ENCODE measurements at places on chromosomes 13 and 19. TPM values are rescaled to one million over a fixed set of nuclear protein-coding genes. Genes with fewer than 3 reads are reported as not detected.
A peak's percentile ranks its signal among the peaks of the same experiment; 100 is the strongest.

Gene SLITRK6
- 0.12 TPM for polyA plus RNA-seq

Gene SWSAP1
- polyA plus RNA-seq = 3.1 TPM

- DNase-seq = no peak
Observed at GRCh38 chr19:16928916-16929315, 40.1 kb downstream of the F2RL3 start.

- DNase-seq = no peak
Observed at GRCh38 chr13:89052699-89053098, 1381.5 kb downstream of the SLITRK5 start.

- no peak for DNase-seq
Observed at GRCh38 chr13:49530457-49530856, 34.7 kb downstream of the PHF11 start.

DNA sequence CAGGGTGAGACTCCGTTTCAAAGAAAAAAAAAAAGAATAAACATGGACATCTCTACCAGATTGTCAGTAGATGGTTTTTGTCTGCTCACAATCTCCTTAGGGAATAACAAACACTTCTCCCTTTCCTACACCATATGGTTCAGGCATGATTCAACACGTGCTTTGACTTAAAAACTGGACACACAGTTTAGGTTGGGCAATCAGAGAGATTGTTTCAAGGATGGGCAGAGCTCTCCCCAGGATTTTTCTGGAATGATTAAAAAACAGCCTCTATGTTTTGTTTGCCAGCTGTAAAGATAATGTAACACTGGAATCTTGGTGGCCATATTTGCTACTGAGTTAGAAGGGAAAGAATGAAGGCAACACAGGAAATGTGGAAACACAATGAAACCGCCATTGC, 150.1 kb upstream of the TSC22D1 start:
- DNase-seq = no peak

Gene KCTD15
- polyA plus RNA-seq = 22.5 TPM

DNA sequence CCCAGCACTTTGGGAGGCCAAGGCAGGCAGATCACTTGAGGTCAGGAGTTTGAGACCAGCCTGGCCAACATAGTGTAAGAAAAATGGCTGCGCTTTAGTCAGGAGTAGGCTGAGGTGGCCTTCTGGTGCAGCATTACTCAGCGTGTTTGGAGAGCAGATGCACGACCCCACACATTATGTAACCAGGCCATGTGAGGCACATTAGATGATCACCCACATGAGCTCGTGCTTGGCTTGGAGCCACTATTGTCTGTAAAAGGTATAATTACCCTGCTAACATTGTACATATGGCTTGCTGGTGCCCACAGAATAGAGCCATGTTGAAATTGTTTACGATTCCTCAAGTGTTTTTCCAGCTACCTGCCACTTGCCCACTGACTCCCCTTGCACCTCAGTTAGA, 24.0 kb upstream of the SCEL start:
- DNase-seq = no peak

Gene ZNF350
- polyA plus RNA-seq = 6.7 TPM

DNA sequence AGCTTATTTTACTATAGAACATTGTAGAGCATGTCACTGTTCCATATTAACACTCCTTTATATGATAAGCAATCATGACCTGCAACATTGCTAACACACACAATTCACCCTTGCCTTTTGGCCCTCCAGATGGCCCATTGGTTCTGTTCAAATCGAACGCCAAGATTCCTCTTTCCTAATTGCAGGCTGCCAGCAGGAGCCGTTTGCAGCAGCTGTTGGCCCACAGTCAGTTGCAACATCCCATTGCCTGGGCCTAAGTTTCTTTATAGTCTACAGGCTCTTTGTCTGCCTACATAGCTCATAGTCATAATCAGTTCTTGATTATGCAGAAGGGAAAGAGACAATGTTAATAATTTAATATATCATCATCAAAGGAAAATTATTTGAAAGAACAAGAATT, 37.6 kb downstream of the KCTD12 start:
- peak; percentile 28 for DNase-seq

GRCh38 chr19:4455719-4456475, 1.7 kb downstream of the UBXN6 start:
- peak; percentile 75 for DNase-seq

GRCh38 chr13:45393941-45394570, 24.1 kb downstream of the SLC25A30 start:
- DNase-seq = no peak

- DNase-seq = no peak
Observed at GRCh38 chr19:35115177-35115951, at the start of gene FXYD3. FXYD3 (plus strand) TSS chr19:35115823; CDS start chr19:35119377, 3,554 bp downstream.

- DNase-seq = no peak
Observed at GRCh38 chr19:4373013-4373367, 27.4 kb downstream of the SH3GL1 start.

Gene RNF113B
- not detected for polyA plus RNA-seq

- no peak for DNase-seq
Observed at GRCh38 chr19:51595190-51596175, 24.4 kb downstream of the ZNF175 start.

Gene GPATCH1
- polyA plus RNA-seq = 3.1 TPM

Gene C19orf18
- polyA plus RNA-seq = 0.54 TPM

Gene KLK3
- not detected for polyA plus RNA-seq

DNA sequence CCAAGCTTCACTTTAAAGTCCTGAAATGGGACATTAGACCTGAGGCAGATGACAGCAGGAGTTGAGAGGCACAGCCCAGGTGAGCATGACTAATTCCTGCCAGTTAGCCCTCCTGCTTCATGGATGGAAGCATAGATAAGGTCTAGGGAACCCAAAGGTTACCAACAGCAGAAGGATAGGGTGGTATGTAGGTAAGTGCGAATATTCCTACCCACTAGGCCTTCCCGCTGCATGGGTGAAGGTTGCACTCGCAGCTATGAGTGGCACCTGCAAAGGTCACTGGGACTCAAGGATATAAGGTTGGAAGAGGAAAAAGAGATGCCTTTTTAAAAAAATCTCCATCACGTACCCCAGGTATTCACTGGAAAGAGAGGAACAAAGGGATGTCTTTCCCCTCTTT, 12.2 kb upstream of the MLLT1 start:
- no peak for DNase-seq

GRCh38 chr13:23770973-23771372, 118.2 kb downstream of the MIPEP start:
- no peak for DNase-seq

Gene CFAP97D2
- not detected for polyA plus RNA-seq

GRCh38 chr19:11092181-11092538, 2.9 kb downstream of the LDLR start:
- DNase-seq = no peak

- DNase-seq = no peak
Observed at GRCh38 chr19:511101-511851, 4.0 kb downstream of the TPGS1 start.

Gene RNF17
- polyA plus RNA-seq = 0.14 TPM

DNA sequence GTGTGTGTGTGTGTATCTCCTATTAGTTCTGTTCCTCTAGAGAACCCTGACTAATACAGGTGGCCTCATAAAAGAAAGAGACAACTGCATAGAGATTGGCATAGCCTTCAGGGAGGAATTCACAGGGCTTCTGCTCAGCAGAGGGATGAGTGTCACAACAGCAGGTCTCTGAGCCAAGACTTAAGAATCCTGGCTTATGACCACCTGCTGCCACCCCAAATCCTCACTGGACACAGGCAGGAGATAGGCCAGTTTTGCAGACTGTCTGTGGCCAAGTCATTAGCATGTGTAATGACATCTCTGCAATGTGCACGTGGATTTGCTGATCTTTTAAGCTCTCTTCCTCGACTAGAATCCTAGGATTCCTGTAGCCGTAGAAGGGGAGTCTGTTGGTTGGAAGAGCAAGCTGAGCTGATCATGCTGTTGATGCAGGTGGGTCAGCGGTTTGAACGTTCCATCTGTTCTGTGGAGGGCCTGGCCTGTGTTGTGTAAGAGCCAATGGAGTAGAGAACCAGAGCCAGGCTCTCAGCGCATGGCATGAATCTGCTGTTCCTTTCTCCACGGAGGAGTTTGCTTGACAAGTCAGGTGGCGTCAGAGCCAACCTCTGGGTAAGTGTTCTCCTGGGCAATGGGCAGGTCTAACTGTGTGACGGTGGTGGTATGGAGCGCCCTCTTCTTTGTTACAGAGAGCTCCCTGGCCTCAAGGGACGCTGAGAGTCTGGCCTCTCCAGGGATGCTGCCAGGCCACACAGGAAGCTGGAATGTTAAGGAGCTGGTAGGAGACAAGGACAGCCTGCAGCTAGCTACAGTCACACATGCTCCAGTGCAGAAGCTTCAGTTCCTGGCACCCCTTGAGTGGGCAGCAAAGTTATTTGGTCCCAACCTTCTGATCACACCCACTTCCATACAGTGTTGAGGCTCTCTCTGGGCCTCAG, 503.1 kb downstream of the FOXO1 start:
- DNase-seq = no peak

GRCh38 chr13:48783181-48783630, 129.5 kb downstream of the CYSLTR2 start:
- peak; percentile 62 for DNase-seq

- DNase-seq = no peak
Observed at GRCh38 chr13:48778610-48779009, 124.9 kb downstream of the CYSLTR2 start.

Gene ICAM4
- polyA plus RNA-seq = 0.59 TPM

DNA sequence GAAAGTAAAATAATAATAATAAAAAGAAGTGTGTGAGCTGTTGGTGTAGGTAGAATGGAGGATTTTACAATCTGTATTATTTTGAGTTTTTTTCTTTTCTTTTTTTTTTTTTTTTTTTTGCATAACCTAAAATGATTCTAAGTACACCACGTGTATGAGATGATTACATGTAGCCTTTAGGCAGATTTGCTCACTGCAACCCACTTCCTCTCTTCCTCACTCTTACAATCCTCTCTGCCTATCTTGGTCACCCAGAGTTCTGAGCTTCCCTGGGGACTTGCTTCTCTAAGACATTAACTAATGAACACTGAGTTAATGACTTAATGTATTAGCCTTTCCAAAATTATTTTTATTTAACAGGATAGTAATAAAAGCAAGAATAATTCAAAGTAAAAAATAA, 1169.6 kb downstream of the EFNB2 start:
- no peak for DNase-seq

Gene SHD
- 0.03 TPM for polyA plus RNA-seq

DNA sequence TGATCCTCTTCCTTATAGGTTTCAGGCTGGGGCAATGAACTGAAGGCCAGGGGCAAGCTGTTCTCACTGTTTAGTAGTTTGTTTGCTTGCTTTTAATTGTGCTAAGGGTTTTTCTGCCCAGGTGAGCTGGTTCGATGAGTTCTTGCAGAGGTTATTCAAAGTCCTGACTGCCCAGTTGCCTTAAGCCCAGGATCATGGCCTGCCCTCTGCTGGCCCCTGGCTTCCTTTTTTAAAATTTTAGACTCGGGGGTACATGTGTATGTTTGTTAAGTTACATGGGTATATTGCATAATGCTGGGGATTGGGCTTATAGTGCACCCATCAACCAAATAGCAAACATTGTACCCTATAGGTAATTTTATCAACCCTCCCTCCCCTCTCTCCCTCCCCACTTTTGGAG, 65.7 kb downstream of the ZNF536 start:
- DNase-seq = no peak
